IMR-90 (cell line): ENCODE measurements at places on chromosomes 6 and 20.
A peak's percentile ranks its signal among the peaks of the same experiment; 100 is the strongest.

DNA sequence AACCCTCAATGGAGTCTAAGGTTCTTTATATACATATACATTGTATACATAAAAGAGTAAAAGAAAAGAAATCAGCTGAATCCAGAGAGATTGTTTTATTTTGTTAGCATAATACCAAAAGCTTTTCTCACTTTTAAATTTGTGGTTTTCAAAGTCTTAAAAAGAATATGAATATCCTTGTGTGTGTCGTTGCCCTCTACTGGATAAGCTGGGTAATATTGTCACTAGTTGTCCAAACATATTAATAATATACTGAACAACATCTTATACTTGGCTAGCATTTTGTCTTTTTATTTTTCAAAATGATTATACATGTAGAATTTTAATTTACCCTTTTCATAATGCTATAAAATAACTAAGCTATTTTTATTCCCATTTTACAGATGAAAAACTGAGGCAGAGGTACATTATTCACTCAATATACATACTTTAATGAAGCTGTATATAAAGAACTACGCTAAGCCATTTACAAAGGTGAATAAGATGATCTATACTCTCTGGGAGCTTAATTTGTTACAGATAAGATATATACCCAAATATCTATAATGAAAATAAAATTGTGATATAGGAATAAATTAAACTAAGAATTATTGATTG, 531.7 kb downstream of the TFAP2B start:
- no peak for DNase-seq

DNA sequence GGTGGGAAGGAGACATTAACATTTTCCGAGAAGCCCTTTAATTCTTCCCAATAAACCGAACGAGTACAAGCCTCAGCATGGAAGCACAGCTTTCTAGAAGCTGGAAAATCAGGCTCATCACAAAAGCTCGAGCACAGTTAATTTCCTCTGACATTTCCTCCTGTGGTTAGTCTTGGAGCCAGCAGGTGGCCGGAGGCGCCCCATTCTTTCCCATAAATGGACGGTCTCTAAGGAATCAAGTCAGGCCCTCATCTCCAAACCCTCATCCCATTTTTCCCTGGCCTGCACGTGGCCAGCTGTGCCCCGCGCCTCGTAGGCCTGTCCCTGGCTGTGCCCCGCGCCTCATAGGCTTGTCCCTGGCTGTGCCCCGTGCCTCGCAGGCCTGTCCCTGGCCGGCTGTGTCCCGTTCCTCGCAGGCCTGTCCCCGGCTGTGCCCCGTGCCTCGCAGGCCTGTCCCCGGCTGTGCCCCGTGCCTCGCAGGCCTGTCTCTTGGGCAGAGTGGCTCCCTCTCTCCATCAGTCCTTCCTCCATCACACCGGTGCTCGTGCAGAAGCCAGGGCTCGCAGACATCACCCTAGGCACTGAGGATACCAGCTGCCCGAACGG, 19.7 kb upstream of the NTSR1 start:
- DNase-seq, result peak; percentile 7

DNA sequence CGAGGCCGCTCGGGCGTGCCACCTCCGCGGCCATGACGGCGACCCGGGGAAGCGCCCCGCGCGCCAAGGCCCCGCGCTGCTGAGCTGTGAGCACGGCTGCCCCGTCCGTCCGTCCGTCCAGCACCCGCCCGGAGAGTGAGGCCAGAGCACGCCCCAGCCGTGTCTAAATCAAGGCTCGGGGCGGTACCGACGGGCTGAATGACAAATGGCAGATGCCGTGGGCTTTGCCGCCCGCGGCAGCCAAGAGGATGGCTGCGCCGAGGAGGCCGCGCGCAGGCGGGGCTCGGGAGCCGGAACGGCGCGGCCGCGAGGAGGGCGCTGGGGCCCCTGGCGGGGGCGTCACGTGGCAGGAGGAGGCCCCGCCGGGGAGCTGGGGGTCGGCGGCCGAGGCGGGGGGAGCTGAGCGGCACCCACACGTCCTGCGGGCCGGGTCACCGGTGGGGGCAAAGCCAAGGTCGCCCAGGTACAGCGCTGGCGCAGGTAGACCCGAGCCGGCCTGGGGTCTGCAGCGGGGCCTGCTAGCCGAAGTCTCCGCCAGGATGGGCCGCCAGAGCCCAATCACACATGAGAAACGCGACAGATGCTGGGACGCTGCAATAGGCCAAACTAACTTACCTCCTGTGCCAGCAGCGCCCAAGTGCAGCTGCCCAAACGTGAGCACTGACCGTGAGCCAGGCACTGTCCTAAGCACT, at the start of gene PLAGL1:
Gene PLAGL1, minus strand, starts transcription at position 140 of the 692 bp plus-strand sequence. CDS start 60,123 bp downstream, outside the sequence.
- DNase-seq, result peak; percentile 55

DNA sequence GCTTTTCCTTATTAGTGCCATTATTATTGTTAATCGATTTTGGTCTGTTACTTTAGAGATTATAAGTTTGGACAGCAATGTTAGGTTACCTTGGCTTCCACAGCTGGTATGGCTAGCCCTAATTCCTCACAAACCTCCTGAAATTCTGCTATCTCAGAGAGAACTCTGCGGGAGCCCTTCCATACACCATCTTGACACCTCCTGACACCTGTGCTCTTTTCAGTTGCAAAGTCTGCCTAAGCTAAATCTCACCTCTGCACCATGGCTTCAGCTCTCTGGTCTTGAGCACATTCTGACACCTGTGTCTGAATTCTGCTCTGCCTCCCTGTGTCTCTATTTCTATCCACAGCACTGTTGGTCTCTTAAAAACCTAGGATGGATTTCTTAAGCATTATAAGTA, 106.5 kb downstream of the DCDC2 start:
- no peak for DNase-seq
